Umbilical cord (tissue), 2 donors: ENCODE measurements at places on chromosomes 3 and 15. TPM values are rescaled to one million over a fixed set of nuclear protein-coding genes. Genes with fewer than 3 reads are reported as not detected.

NRROS gene
- 0.96 TPM for total RNA-seq

GRCh38 chr3:42666022-42666421, 12.5 kb downstream of the ZBTB47 start:
- DNase-seq, result no peak

IL17RB gene
- 2.9 TPM for total RNA-seq

DNA sequence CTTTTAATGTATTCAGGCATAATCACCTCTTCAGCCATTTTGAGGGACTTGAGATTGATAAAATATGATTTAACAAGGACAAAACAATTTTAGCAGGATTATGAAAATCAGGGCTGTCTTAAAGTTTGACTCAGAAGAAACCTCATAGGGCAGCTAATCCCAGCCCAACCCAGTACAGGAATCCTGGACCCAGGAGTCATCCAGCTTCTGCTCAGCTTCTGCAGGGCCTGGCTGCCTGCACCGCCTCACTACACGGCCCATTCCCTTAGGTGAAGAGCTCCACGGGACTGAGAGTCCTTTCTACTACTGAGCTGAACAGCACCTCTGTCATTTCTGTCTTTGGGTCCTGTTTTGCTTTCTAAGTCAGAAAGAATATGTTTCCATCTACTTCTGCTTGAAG, 37.5 kb downstream of the ARHGAP31 start:
- peak; percentile 83 for DNase-seq

DNA sequence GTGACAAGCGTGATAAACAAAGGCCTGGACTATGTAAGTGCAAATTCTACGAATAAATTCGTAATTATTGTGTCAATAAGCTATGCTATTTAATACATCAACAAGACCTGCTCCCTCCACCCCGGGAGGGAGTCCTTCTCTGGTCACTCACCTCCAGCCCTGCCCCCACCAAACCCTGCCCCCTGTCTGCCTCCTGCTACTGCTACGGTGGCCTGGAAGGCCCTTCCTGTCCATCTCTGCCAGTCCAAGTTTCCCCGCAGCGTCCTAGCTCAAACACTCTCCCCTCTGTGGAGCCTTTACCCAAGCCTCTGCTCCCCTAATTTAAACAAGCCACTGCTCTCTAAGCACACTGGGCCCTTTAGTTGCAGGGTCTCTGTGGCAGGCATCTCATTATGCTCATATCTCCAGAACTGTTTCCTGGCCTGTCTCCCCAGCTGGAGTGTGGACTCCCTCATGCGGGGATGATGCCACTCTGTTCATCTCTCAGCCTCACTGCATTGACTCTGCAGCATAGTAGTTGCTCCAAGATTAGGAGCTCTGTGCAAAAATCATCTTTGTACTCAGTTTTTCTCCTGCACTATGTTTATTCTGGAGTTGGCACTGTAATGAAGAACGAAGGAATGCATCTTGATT, 241.2 kb downstream of the NTRK3 start:
- DNase-seq, result peak; percentile 10

- DNase-seq, result peak; percentile 54
Observed at GRCh38 chr3:186277268-186277909, 84.6 kb downstream of the DGKG start.

ATP8B4 gene
- total RNA-seq, result 39.5 TPM

- DNase-seq, result peak; percentile 63
Observed at GRCh38 chr3:9862391-9863057, 17.5 kb downstream of the CIDEC start.

- DNase-seq, result no peak
Observed at GRCh38 chr15:90686435-90687218, 30.5 kb upstream of the BLM start.

GOLGA8J gene
- 2.6 TPM for total RNA-seq

GRCh38 chr15:90529371-90530249, at the start of gene CRTC3:
CRTC3 (plus strand) TSS chr15:90529923; CDS start chr15:90530072, 149 bp downstream.
- DNase-seq, result peak; percentile 61

DNA sequence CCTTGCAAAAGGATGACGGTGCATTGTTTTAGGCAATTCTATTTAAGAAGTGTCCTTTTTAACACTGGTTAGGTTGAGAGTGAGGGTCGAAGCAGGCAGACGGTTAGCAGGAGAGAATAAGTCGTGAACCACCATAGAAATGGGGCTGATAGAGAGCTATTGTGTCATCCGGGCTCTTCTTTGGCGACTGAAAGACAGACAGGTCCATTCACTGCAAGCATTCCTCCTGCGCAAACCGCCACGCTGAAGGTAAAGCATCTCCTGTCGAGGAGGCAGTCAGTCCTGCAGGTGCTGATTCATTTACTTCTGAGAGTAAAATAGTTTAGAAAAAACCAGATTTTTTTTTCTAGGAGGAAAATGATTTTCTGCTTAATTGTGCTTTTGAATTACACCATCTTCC, 1002.8 kb upstream of the NR2F2 start:
- DNase-seq, result no peak

GRCh38 chr3:107710851-107711250, 188.1 kb downstream of the BBX start:
- DNase-seq, result no peak

- no peak for DNase-seq
Observed at GRCh38 chr3:74673326-74673725, 58.9 kb upstream of the CNTN3 start.

GOLIM4 gene
- 87.6 TPM for total RNA-seq

DNA sequence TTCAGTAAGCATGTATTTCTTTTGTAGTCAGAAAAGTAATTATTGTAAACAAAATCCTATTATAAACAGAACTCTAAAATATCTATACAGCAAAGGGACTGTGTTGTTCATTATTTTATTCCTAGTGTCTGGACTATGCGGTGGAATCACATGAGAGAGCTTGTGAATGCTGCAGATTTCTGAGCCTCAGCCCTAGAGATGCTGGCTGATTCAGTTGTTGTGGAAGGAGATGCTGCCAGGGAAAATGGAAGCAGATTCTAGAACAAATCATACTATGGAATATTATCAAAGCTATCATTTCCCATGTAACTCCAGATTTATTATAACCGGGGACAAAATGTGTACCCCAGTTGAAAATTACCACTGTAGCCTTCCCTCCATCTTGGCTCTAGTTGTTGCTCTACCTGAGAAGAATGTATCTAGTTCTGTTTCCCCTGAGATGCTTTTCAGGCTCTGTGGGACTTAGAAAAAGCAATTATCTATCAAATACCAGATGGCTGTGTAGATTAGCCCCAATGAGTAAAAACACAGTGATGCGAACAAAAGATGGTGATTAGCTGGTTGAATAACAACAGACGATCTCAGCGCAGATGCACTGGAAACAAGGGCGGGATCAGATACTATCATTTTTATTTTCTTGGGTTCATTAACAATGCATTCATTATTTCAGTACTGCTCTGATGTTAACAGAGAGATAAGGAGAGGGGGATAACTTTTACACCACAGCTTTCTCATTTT, 131.3 kb downstream of the TMEM108 start:
- DNase-seq, result no peak

LRRC28 gene
- 41.7 TPM for total RNA-seq

GRCh38 chr15:98791046-98791701, 142.8 kb downstream of the IGF1R start:
- DNase-seq, result peak; percentile 21

HTR3E gene
- total RNA-seq, result 0.72 TPM

DNA sequence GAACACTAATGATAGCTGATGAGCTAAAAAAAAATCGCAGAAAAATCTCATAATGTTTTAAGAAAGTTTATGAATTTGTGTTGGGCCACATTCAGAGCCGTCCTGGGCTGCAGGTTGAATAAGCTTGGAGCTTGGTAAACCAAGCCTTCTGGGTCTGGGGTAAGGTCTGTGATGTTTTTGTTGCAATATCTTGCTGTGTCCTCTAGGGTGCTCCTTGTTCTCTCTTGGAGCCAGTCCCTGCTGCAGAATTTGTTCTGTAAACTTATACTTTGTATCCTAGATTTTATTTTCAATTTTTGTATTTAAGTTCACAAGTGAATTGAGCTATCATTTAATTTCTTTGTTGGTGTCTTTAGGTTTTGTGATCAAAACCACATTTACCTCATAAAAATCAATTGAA, 143.7 kb downstream of the NR1D2 start:
- no peak for DNase-seq

DNA sequence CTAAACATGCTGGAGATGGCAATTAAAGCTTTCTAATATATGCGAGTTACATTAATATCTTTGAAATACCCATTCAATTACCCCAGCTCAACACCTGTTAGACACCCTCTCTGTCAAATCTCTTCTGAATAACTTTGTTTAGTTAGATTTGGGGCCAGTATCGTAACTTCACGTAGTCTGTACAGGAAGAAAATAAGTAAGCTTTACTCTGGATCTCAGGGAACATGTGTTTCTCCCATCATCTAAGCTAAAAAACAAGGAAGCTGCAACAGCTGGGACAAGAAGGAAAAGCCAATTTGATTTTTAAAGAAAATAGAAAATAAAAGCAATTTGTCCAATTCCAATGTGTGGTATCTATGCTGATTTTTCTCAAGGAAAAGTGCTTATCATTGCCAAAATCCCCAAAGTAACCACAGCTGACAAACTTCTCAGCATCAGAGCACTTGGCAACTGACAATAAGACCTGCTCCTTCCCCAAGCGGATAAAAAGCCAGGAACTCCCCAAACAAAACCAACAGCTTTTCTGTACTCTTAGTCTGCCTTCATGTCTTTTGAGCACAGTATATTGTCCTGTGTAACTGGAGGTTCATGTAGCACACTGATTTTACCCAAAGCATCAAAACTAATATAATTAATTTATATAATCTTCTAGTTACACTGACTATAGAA, 279.1 kb downstream of the ZBTB20 start:
- DNase-seq, result no peak

DNA sequence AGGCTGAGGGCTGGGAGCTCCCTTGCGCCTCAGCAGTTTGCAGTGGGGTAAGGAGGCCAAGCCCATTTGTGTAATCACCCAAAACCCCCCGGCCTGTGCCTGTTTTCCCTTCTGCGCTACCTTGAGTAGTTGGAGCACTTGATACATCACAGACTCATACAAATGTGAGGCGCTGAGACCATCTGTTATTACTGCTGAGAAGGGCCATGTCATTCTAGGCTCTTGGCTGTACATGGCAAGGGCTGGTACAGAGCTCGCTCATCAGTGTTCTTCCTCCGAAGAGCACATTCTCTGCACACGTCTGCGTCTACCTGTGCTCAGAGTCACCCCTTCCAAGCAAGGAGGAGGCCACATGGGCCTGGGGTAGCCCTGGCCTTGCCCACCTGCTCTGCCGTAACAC, 9.3 kb downstream of the PLA2G4B start:
- no peak for DNase-seq

DNA sequence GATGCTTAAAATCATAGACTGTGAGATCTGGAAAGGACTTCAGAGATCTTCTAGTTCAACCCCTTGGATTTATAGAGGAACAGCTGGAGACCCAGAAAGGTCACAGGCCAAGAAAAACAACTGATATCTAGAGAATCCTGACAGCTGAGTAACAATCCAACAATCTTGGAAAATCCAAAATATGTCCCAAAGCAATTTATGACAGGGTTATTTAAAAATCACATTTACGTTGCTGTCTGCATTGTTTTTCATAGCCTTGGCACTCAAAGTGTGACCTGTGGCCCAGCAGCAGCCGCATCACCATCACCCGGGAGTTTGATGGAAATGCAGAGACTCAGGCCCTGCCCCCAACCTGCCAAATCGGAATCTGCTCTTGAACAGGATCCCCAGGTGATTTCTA, 78.8 kb downstream of the FBN1 start:
- DNase-seq, result peak; percentile 87

DNA sequence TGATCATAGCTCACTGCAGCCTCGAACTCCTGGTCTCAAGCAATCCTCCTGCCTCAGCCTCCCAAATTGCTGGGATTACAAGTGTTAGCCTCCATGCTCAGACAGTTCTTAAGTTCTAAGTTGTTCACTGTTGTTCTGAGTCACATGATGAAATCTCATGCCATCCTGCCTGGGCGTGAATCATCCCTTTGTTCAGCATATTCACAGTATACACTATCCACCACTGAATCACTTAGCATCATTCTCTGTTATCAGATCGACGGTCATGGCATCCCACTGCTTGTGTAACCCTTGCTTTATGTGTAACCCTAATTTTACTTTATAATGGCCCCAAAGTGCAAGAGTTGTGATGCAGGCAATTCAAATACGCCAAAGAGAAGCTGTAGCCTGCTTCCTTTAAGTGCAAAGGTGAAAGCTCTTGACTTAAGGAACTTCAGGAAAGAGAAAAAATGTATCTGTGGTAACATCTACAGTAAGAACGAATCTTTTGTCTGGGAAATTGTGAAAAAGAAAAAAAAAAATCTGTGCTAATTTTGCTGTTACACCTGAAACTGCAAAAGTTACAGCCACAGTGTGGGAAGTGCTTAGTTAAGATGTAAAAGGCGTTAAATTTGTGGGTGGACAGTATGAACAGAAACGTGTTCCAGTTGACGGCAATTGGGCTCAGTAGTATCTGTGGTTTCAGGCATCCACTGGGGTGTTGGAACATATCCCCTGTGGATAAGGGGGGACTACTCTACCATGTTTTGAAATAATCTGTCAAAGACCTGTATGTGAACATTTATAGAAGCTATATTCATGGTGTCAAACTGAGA, 80.6 kb downstream of the PCOLCE2 start:
- DNase-seq, result no peak

ASB14 gene
- total RNA-seq, result 0.24 TPM

GRCh38 chr15:50758712-50759205, 6.7 kb downstream of the SPPL2A start:
- DNase-seq, result no peak

- no peak for DNase-seq
Observed at GRCh38 chr3:69144631-69145245, 22.3 kb upstream of the LMOD3 start.

SERINC4 gene
- total RNA-seq, result not detected
